ENCODE measurements at places on chromosomes 16 and 17.

DNA sequence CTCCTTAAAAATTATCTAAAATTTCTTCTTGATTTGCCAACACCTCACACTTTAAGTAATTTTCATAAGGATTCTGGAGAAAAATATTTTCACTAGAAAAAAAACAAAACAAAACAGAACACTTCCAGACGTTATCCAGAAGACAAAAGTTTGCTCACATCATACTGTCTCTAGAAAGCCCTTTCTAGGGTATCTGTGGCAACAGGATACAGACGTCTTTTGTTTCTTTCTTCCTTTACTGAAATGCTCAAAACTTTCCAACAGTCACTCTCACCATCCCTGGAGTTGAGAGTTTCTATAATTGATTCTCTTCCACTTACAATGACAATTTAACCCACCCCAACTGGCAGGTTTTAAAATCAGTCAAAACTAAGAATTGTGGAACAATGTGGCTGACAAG lies 2.6 kb downstream of the ZC3H7A start:
- H3K27ac ChIP-seq, result peak overlapping the region; percentile 92
- H3K4me1 ChIP-seq, result peaks cover 43% of the 10 kb centered on the region
- H3K27me3 ChIP-seq, result no peaks in the 10 kb centered on the region
- no peak for DNase-seq
- no peak overlapping the region for H3K4me3 ChIP-seq

GRCh38 chr17:79779084-79779529 lies 1.2 kb downstream of the CBX2 start:
- H3K36me3 ChIP-seq, result no peaks in the 10 kb centered on the region
- H3K4me1 ChIP-seq, result peaks cover 32% of the 10 kb centered on the region
- peaks cover 23% of the 10 kb centered on the region for H3K27me3 ChIP-seq
- H3K4me3 ChIP-seq, result peak overlapping the region; percentile 55
- no peak for DNase-seq

DNA sequence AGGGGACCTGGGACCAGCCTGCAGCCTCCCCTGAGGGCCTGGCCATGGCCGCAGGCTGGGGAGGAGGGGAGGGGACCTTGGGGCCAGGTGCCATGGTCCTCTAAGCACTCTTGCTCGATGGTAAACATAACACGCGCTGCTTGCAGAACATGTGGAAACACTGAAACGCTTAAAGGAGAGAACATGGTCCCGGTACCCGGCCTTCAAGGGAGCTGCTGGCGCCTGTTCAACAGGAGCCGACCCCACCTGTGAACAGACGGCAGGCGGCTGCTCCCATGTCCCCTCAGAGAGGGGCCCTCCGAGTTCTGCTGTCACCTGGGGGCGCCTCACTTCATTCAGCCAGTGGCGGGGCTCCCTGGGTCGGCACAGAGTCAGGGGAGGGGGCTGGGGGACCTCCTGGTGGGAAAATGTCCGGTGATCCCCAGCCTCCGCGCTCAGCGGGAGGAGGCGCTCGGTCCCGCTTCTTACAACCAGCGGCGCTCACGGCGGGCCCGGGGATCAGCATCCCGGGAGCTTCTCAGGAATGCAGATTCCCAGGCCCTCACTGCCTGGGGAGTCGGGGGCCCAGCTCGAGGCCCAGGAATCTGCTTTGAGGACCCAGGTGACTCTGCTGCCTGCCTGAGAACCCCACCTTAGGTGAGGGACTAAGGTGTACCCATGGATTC lies 854 bp upstream of the SSTR5 start:
- H3K27ac ChIP-seq, result no peak overlapping the region
- H3K27me3 ChIP-seq, result peaks cover 34% of the 10 kb centered on the region
- H3K36me3 ChIP-seq, result no peaks in the 10 kb centered on the region
- DNase-seq, result no peak

GRCh38 chr17:80892900-80893603 lies 98.6 kb upstream of the CHMP6 start:
- peaks cover 85% of the 10 kb centered on the region for H3K36me3 ChIP-seq
- peak overlapping the region; percentile 84 for H3K27ac ChIP-seq
- H3K4me3 ChIP-seq, result no peak overlapping the region
- H3K27me3 ChIP-seq, result no peaks in the 10 kb centered on the region
- no peaks in the 10 kb centered on the region for H3K4me1 ChIP-seq

DNA sequence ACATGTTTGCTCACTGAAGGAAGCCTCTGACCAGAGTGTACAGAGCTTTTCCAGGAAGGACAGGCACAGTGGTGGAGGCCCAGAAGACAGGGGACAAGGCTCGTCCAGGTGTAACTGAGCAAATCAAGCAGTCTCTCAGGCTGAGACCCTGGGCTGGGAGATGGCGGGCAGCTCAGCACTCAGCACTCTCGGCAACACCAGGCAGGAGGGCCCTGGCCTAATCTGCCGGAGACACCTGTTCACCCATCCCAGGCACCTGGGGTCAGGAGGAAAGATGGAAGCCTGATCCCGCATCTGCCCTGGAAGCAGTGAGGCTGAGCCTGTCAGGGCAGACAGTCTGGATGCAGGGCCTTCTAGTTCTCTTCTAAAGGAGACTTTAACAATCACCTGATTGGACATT lies 4.8 kb downstream of the RASL10B start:
- H3K4me1 ChIP-seq, result peaks cover 13% of the 10 kb centered on the region
- no peak overlapping the region for H3K4me3 ChIP-seq
- no peaks in the 10 kb centered on the region for H3K27me3 ChIP-seq
- no peak for DNase-seq
- H3K27ac ChIP-seq, result no peak overlapping the region

GRCh38 chr17:49633250-49633649 lies 44.6 kb downstream of the SPOP start:
- H3K27me3 ChIP-seq, result no peaks in the 10 kb centered on the region
- H3K4me3 ChIP-seq, result no peak overlapping the region
- H3K4me1 ChIP-seq, result peaks cover 5% of the 10 kb centered on the region
- H3K27ac ChIP-seq, result peak overlapping the region; percentile 57
- DNase-seq, result no peak

GRCh38 chr17:32527146-32527545 lies 40.4 kb downstream of the CDK5R1 start:
- DNase-seq, result no peak
- H3K27ac ChIP-seq, result no peak overlapping the region
- H3K4me1 ChIP-seq, result no peaks in the 10 kb centered on the region
- H3K4me3 ChIP-seq, result no peak overlapping the region
